ENCODE measurements at places on chromosomes 4 and X.
A peak's percentile ranks its signal among the peaks of the same experiment; 100 is the strongest.

GRCh38 chr4:119748853-119749252, 120.2 kb upstream of the PDE5A start:
- no peak overlapping the region for H3K4me3 ChIP-seq
- no peaks in the 10 kb centered on the region for H3K27me3 ChIP-seq
- H3K4me1 ChIP-seq, result no peaks in the 10 kb centered on the region
- DNase-seq, result no peak
- H3K27ac ChIP-seq, result no peak overlapping the region

DNA sequence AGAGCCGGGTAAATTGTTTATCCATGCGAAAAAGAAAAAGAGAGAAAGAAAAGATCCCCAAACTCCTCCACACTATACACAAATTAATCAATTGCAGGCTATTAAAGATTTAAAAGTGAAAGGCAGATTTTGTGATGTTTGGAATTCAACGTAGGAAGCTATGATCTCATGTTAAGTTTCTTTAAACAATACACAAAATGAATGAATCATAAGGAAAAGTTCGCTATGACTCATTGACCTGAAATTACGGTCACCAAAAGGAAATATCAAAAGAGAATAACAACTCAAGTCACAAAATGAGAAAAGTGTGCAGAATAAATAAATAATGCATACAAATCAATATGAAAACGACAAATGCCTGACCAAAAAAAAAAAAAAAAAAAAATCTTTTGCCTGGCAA, 28.6 kb downstream of the CLNK start:
- no peak overlapping the region for H3K27ac ChIP-seq
- no peak overlapping the region for H3K4me3 ChIP-seq

DNA sequence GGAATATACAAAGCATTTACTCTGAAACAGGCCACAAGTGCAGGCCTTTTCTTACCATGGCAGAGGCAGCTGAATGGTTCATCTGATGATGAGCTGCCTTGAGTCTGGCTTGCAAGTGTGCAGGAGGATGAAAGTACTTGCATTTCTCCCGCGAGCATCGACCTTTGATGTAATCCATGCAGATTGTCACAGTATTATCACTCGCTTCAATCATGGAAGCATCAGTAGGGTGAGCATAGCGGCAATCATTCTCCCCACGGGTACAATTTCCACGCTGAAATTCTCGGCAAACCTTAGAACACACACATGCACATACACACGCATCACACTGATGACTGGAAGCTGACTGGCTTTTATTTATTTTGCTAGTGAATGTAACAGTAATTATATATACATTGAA, 98.0 kb downstream of the MBNL3 start:
- no peaks in the 10 kb centered on the region for H3K27me3 ChIP-seq
- no peak overlapping the region for H3K27ac ChIP-seq
- no peaks in the 10 kb centered on the region for H3K4me1 ChIP-seq
- no peak overlapping the region for H3K4me3 ChIP-seq
- H3K36me3 ChIP-seq, result no peaks in the 10 kb centered on the region

DNA sequence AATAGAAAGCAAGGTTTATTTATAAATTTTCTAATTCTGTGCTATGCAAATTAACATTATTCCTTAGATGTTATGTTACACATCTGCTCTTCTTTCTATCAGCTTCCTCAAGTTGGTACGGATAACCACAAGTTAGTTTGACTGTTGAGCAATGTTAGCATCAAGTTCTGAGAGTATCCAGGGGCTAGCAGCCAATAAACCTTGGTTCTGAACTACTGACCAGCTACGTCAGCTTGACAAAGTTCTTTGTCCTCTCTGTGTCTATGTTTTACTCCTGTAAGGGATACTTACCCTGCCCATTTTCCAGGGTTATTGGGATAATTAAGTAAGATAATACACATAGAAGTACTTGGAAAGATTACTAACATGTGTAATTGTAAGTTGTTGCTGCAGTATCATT, 8.1 kb upstream of the TEX13A start:
- H3K27me3 ChIP-seq, result no peaks in the 10 kb centered on the region
- DNase-seq, result no peak
- H3K36me3 ChIP-seq, result no peaks in the 10 kb centered on the region
- no peak overlapping the region for H3K4me3 ChIP-seq

- H3K27ac ChIP-seq, result no peak within 1 kb of the TSS
- H3K4me3 ChIP-seq, result peak within 1 kb of the TSS; percentile 22
- no peak for DNase-seq
Measured at GRCh38 chrX:56232221-56233082, at the start of gene KLF8. KLF8 (plus strand) TSS chrX:56232356; CDS start chrX:56233335, 979 bp downstream.

DNA sequence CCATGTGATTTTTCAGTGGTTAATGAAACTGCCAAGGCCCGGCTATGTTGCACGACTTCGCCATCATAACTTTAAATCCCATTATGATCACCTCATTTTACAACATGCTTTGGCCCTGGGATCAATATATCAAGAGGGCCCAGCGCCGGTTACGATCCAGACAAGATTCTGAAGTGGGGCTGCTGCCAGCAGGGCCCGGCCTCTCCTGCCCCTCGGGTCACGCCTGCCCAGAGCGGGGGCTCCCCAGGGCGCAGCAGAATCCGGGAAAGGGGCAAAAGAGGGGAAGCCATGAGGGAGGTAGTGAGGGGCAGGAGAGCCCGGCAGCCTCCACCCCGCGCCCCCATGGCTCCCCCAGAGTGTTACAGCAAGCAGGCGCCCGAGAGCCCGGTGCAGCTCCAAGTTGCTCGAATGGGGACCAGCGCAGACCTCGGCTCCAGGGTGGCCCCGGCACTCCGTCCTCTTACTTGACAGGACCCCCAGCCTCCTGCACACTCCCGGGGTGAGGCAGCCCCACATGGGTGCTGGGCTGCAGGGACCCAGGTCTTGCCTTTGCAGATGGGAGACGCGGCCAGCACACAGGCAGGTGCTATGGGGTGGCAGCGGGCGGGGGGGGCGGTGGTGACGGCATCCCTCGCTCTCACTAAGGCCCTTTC, 129.8 kb upstream of the NKX1-1 start:
- no peaks in the 10 kb centered on the region for H3K4me1 ChIP-seq
- no peaks in the 10 kb centered on the region for H3K36me3 ChIP-seq
- DNase-seq, result no peak
- H3K27ac ChIP-seq, result no peak overlapping the region
- H3K27me3 ChIP-seq, result no peaks in the 10 kb centered on the region

GRCh38 chr4:174494726-174495125, 27.6 kb downstream of the HPGD start:
- no peaks in the 10 kb centered on the region for H3K36me3 ChIP-seq
- no peak overlapping the region for H3K27ac ChIP-seq
- no peak for DNase-seq
- no peaks in the 10 kb centered on the region for H3K4me1 ChIP-seq
- H3K4me3 ChIP-seq, result no peak overlapping the region
- H3K27me3 ChIP-seq, result no peaks in the 10 kb centered on the region

- H3K4me3 ChIP-seq, result no peak overlapping the region
- no peak overlapping the region for H3K27ac ChIP-seq
- H3K4me1 ChIP-seq, result no peaks in the 10 kb centered on the region
- no peak for DNase-seq
- peaks cover 4% of the 10 kb centered on the region for H3K36me3 ChIP-seq
Measured at GRCh38 chr4:37909332-37910090, 18.6 kb downstream of the TBC1D1 start.

DNA sequence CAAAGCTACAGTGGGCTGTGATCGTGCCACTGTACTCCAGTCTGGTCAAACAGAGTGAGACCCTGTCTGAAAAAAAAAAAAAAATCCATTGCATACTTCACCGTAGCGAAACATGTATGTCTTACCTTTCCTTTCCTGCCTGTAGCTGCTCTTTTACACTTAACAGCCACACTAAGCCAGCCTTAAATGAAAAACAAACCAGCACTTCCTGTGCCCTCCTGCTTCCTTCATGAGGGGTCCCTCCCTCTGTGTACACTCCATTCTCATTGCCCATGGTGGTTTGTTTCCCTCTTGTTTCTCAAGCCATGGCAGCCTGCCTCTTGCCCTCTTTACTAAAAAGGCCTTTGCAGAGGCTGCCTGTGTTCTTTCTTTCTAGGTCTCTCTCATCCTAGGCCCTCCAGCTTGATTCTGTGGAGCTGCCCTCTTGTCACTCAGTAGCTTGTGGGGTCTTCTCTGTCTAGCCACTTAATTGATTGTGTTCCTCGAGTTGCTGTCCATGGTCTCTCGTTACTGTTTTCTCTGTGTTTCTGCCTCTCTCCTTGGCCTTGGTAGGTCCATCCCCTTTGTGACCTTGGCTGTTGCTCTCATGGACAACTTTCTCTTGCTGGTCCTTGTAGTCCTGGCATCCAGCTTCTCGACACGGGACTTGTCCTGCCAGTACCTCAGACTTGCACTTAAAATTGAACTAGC, 52.1 kb upstream of the MSANTD1 start:
- peaks cover 80% of the 10 kb centered on the region for H3K4me1 ChIP-seq
- H3K36me3 ChIP-seq, result no peaks in the 10 kb centered on the region
- no peak for DNase-seq
- H3K4me3 ChIP-seq, result peak overlapping the region; percentile 32

DNA sequence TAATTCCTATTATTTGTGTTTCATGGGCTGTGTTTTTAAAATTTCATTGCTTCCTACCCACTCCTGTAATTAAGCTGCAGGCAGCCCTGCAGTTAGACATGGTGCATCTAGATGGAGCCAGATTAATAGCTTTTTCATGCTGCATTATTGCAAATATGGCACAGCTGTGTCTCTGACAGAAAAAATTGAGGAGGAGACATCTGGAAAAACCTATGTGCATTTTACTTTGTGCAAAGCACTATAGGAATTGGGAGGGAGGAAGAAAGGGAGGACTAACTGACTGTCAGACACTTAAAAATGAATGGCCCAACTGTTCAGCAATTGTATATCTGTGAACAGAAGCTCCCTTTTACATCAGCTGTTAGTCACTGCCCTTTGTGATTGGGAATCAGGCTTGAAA, 8.1 kb upstream of the RPGR start:
- no peak overlapping the region for H3K27ac ChIP-seq
- no peaks in the 10 kb centered on the region for H3K27me3 ChIP-seq
- no peak for DNase-seq
- H3K4me3 ChIP-seq, result no peak overlapping the region
- H3K36me3 ChIP-seq, result no peaks in the 10 kb centered on the region

- no peak for DNase-seq
- no peak overlapping the region for H3K4me3 ChIP-seq
- no peaks in the 10 kb centered on the region for H3K36me3 ChIP-seq
- H3K4me1 ChIP-seq, result no peaks in the 10 kb centered on the region
- no peak overlapping the region for H3K27ac ChIP-seq
Measured at GRCh38 chr4:22480675-22481327, 35.1 kb downstream of the ADGRA3 start.

Data from CD8-positive, alpha-beta memory T cell (primary cell).